ENCODE measurements at places on chromosomes 2 and 18.

GRCh38 chr18:61129001-61129400 lies 204.2 kb upstream of the CDH20 start:
- no peak for DNase-seq

DNA sequence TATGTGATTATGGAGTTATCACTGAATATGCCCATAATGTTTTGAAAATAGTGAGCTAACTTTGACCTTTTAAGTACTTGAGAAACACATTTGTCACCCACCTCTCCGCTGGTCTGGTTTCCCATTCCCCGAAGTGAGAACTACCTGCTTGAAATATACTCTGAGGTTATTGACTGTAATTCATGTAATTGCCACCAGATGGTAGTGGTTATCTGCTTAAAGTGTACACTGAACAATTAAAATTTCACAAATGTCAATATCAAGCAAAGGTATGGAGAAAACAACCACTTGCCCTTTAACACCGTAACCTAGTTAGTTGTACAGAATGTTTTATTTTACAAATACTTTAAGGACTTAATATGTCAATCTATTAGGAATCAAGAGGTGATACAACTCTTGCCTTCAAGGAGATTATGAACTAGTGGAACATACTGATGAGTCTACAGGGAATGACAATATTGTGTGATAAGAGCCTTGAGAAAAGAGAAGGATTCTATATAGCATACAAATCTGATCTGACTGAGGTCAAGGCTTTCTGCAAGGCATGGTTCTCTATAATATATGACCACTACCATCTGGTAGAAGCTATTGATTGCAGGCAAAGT lies 316.8 kb upstream of the KCNH7 start:
- no peak for DNase-seq

- DNase-seq = no peak
Measured at GRCh38 chr2:38465789-38466127, 88.7 kb upstream of the ATL2 start.

GRCh38 chr2:241255542-241256167 lies 59.8 kb downstream of the HDLBP start:
- DNase-seq = no peak

DNA sequence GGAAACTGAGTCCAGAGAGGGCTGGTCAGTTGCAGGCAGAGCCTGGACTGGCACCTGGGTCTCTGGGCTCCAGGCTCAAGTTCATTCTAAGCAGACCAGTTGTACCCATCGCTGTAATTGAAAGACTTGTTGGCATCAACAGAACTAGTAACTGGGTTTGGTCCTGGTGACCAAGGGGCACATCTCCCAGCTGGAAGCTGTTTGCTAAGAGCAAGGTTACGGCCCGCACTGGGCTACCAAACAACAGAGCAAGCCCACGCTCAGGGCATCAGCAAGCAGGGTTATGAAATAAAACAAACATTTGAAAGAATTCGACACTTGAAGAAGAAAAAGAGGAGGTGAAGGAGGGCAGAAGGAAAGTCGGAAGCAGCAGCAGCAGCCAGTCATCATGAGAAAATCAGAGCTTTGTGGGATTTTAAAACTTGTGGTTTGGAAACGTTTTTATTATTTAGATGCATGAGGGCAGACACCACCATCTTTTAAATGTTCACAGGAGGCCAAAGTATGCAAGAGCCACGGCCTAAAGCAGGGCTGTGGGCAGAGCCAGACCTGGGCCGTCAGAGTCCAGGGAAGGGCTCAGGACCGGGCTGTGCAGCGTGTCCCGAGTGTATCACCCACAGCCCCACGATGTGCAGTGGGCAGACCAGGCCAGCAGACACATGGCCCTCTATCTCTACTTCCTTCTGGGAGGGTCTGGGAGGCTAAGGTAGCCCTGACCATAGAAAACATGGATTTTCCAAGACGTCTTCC lies 220.3 kb downstream of the BCL2 start:
- DNase-seq = no peak

- no peak for DNase-seq
Measured at GRCh38 chr18:23458830-23459529, 5.9 kb downstream of the RIOK3 start.

DNA sequence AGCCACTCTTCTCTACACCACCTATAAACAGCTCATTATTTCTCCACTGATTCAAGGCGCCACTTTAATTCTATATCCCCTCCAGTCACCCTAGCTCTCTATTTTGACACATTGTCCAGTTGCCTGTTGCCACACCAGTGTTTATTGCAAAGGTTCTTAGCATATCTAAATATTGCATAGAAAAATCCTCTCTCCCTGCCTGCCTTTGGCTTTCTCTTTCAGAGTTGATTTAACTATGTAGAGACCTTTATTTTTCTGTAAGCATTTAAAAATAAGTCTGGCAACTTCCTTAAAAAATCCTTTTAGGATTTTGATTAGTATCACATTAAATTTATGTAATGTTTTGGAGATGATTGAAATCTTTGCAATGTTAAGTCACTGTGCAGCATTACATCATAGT lies 47.9 kb upstream of the B3GNT7 start:
- no peak for DNase-seq

- DNase-seq = no peak
Measured at GRCh38 chr2:58120626-58121229, 74.1 kb downstream of the VRK2 start.

- no peak for DNase-seq
Measured at GRCh38 chr2:102291319-102292075, 19.9 kb upstream of the IL1RL1 start.

DNA sequence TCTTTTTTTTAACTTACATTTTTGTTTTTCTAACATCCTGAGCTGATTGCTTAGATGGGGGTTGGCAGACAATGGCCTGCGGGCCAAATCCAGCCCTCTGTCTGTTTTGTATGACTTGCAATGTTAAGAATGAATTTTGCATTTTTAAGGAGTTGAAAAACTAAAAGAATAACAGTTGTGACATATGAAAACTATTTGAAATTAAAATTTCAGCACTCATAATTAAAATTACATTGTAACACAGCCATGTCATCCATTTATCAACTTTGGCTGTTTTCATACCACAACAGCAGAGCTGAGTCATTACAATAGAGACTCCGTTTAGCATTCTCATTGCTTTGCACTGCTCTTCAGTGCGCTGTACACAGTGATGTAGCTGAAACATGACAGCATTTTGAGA lies 94.1 kb upstream of the MC4R start:
- no peak for DNase-seq

- DNase-seq = no peak
Measured at GRCh38 chr2:171798156-171798820, 95.8 kb downstream of the SLC25A12 start.

GRCh38 chr2:152460567-152460966 lies 125.6 kb downstream of the FMNL2 start:
- no peak for DNase-seq

GRCh38 chr2:197846777-197847176 lies 42.4 kb downstream of the PLCL1 start:
- DNase-seq = no peak

GRCh38 chr2:118044103-118044716 lies 30.3 kb upstream of the CCDC93 start:
- no peak for DNase-seq

DNA sequence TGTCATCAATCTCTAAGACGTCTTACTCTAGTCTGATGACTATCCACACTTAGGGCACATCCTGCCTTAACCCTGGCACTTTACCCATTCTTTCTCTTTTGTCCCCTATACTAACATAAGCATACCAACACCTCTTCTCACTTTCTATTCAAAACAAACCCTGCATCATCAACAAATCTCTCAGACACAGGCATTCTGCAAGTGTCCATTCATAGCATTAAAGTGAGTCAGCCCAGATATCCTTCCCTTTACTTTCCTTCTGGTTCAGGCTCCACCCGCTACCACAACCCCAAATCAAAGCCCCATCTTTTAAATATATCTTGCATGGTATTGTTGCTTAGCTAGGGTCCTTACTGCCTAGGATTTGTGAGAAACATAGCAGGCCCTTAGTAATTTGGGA lies 3.8 kb downstream of the GRB14 start:
- DNase-seq = no peak

GRCh38 chr2:17387591-17387990 lies 130.6 kb downstream of the RAD51AP2 start:
- no peak for DNase-seq

DNA sequence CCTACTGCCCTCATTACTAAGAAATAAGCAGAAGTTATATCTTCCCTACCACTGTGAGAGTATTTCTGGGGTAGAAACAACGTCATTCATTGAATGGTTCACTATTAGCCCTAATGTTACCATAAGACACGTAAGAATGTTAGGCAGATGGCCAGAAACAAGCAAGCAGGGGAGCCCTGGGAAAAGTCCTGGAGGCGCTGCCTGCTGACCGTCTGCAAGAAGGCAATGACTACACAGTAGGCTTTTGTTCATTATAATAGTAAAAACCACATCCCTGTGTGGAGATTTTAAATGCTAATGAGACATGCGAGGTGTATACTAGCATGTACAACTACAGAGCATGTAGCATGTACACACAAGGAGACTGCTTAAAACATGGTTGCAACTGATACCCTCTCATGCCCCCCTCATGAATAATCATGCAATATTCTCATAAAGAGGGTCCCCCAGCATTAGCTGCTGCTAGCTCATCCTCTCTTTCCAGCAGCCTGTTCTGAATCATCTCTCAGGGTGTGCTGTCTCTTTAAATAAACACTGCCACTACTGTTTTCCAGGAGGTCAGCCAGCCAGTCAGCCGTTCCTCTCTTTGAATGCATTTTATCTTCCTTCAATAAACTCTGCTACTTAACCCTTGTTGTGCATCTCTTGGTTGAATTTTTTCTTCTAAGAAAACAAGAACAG lies 23.6 kb downstream of the SUCLG1 start:
- DNase-seq = no peak

- no peak for DNase-seq
Measured at GRCh38 chr2:148184976-148185375, 164.1 kb downstream of the MBD5 start.

- DNase-seq = no peak
Measured at GRCh38 chr2:199378948-199379650, 78.6 kb downstream of the SATB2 start.

DNA sequence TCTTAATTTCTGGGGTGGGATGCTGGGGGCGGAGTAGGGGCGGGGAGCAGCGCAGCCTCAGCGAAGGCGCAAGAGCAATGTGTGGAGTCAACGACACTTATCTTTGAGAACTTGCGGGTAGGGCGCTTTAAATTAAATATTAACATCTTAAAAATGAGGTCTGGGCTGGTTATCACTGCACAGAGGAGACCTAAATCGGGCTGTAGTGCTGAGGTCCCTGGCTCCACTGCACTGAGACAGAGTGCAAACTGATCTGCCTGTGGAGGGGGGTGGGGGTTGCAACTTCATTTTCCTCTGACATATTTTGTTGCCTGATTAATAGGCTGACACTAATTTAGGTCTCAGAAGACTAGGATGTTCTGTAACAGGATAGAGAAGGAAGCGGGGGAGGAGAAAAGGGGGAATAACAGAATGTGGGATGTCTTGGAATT lies 253.0 kb upstream of the FANCL start:
- no peak for DNase-seq

DNA sequence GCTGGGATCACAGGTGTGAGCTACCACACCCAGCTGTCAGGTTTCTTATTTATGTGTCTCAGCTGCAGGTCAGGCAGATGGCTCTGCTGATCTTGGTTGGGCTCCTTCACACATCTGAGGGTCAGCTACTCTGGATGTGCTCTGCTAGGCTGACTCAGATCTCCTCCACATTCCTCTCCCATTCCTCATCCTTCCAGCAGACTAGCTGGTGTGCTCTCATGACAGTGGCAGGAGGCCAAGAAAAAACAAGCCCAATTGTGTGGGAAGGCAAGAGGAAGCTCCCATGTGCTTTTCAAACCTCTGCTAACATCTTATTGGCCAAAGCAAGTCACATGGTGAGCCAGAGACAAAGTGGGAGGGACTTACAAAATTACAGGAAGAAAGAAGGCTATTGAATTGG lies 11.7 kb upstream of the MSH6 start:
- DNase-seq = no peak

- no peak for DNase-seq
Measured at GRCh38 chr2:235508371-235509160, 14.7 kb downstream of the AGAP1 start.

- DNase-seq = no peak
Measured at GRCh38 chr2:26217720-26218119, 26.7 kb downstream of the HADHA start.

DNA sequence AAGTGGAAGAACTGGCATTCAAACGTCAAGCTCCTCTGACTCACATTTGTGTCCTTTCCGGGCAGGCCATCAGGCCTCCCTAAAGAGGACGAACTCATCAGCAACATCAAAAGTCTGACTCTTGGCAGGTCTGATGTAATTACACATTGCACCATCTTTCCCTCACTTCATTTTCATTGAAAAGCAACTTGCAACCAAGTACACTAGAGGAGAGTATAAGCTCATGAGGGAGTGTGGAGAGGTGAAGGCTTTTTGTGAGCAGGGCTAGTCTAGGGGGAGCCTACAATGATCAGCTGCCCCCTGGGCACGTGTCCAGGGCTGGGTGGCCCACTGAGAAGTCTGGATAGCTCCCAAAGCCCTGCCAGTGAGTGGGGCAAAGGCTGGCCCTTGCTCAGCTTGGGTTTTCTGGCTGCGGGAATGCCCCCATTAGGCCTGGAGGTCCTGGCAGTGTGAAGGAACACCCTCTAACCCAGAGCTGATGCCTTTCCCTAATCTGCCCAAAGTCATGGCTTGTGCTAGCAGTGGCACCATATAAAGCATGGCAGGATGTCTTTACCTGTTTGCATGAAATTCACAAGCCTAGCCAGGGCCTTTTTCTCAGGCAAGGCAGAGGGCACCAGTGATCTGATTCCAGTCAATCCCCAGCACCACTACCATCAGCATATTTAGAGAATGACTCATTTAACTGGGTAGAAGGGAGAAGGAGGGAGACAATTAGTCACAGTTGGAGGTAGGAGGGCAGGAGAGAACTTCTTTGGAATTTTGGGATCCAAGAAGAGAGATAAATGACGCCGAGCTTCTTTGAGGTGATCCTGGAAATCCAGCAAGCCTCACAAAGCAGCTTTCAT lies 8.5 kb upstream of the DAW1 start:
- no peak for DNase-seq

DNA sequence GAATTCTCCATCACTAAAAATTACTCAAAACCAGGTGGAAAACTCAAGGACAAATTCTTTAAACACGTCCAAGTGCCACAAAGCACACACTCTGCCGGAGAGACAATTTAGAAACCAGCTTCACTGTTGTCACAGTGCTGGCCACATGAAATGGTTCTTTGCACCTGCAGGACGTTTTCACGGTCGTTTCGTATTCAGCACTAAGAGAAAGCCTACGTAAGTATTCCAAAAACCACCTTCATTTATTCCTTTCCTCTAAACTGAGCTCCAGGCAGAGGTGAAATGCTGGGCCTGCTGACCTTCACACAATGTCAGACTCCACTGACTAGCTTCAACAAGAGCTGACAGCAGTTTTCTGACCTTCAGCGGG lies 680 bp downstream of the ATP5F1A start:
- DNase-seq = no peak
